ENCODE measurements at places on chromosomes 1 and 21. TPM values are rescaled to one million over a fixed set of nuclear protein-coding genes. Genes with fewer than 3 reads are reported as not detected.

Gene CELA2B
- total RNA-seq = not detected

Gene NECTIN4
- total RNA-seq = 2.2 TPM

Gene MARK1
- total RNA-seq = 0.32 TPM

Gene FMOD
- not detected for total RNA-seq

Gene HEATR1
- 24.0 TPM for total RNA-seq

Gene CADM3
- total RNA-seq = 0.10 TPM

Gene OR2L2
- total RNA-seq = not detected

Gene TAF1A
- 8.8 TPM for total RNA-seq

Gene PKP1
- total RNA-seq = 0.03 TPM

Gene LY9
- 0.17 TPM for total RNA-seq

Gene TNFRSF9
- total RNA-seq = 2.9 TPM

Gene NBPF6
- total RNA-seq = not detected

Gene F5
- 0.08 TPM for total RNA-seq

Gene HSPB7
- not detected for total RNA-seq

Gene EFNA3
- 11.6 TPM for total RNA-seq

Gene LRRC52
- not detected for total RNA-seq

Gene ATG4C
- total RNA-seq = 5.7 TPM

Data from A549 treated with Hydrocortisone at 1 μM for 4 hours (cell line).